Activated T-cell treated with anti-CD3 and anti-CD28 coated beads, Interleukin-2, amount 50 U/mL, for 24 hours (primary cell): ENCODE measurements at places on chromosomes 2 and 18.

DNA sequence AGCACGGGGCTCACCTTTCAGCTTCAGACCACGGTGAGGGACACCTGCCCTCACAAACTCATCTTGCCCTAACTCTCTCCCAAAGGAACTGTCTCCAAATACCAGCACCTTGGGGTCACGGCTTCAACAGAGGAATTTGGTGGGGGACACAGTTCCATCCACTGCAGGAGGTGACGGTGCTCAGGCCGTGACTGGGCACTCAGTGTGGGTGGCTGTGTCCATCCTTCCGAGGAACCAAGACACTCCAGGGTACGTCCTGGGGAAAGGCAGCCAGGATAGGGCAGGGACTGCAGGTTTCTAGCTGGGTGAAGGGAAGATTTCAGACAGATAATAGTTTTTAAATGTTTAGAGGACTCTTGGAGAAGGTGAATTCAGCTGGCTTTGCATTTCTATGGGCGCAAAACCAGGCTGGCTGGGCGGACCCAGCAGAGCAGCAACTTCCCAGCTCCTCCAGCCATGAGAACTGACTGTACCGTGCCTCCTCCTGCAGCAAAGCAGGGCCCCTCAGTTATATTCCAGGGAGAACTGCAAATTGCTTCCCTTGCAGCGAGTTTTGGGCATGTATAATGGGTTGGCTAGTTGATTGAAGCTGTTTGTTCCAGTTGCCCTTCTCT lies 23.9 kb upstream of the ALLC start:
- DNase-seq, result no peak

- no peak for DNase-seq
These were observed 11.7 kb upstream of the TMEM37 start for GRCh38 chr2:119419803-119420508.

DNA sequence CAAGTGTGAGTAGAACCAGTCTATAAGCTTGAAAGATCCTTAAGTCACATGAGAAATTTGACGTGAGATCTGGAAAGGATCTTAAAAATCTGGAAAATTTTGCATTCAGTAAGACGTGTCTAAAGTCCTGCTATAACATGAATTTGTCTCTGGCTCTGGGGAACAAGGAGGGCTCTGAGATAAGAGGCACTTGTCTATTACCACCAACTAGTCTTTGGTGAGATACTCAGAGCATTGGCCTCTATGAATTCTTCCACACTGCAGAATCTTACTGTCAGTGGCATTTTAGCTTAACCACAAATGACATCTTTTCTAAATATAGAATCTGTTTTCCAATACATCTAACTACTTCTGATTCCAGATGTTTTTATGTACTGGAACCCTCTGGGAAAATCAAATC lies 1504.5 kb downstream of the DPP10 start:
- no peak for DNase-seq

DNA sequence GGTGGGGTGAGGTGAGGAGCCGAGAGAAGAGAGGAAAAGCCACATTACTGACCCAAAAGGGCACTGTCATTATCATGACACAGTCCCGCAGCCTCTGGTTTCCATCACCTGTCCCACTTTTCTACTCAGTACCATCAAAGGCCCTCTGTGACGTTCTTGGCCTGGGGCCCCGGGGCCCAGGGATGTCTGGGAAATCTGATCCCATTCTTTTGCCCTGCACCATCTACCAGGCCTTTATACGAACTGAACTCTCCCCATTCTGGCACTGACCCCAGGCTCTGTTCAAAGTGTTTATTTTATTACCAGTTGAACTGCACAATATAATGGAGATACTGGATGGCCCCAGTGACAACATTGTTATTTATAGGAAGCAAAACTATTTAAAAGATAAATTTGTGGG lies 89.1 kb downstream of the COL6A3 start:
- no peak for DNase-seq

DNA sequence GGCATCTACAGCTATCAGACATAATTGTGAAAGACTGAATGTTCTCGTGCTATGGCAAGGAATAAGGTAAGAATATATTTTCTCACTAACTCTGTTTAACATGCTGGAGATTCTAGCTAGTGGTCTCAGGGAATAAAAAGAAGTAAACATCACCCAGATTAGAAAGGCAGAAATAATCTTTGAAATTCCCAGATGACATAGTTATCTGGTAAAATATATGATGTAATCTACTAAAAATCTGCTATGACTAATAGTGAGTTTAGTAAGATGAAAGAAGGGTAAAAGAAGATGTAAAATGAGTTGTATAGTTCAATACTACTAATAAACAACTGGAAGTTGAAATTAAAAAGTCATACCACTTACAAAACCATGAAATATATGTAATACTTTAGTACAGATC lies 134.2 kb downstream of the DSC3 start:
- DNase-seq, result no peak

- DNase-seq, result no peak
These were observed 33.7 kb upstream of the C18orf32 start for GRCh38 chr18:49520661-49521145.

DNA sequence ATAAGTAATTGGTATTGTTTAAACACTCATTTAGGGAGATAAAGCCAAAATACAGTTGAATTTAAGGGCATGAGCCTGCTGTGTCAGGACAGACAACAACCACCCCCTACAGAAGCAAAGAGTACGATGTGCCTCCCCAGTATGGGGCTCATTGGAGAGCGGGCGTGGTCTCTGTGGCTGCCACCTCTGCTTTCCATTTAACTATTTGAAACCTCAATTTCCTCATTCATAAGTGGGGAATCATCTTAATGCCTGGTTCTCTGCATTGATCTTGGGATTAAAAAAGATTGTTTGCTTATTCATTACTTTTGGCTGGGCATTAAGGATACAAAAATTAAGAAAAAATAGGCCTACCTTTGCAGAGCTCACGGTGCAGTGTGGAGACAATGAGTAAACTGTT lies 21.4 kb downstream of the KCNS3 start:
- DNase-seq, result no peak
